ENCODE measurements at places on chromosomes 13 and 19.

GRCh38 chr13:99506634-99507033, 5.4 kb downstream of the TM9SF2 start:
- DNase-seq: no peak

DNA sequence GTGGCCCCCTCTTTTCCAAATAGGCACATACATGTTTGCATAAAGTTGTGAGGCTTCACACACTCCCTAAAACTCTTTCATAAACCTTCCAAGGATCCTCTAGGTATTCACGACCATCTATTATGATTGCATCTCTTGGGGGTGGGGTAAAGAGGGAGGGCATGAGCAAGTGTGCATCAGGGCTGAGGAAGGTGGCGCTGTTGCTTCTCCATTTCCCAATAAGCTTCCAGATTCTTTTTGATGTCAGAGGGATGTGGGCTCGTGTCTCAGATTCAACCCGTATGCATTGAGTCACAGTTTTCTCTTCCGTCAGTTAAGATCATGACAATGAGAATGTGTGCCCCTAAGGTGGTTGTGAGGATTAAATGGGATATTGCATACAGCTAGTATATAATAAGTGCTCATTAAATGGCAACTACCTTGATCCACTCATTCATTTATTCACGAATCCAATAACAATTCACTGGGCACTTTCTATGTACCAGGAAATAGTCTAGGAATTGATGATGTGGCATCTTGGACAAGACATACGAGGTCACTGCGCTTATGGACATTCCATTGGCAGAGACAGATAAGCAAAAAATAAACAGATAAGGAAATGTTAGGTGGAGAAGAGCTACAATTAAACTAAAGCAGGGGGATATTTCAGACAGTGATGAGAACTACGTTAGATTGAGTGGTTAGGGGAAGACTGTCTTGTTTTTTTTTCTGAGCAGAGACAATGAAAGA, 10.3 kb downstream of the CYP2B6 start:
- DNase-seq: no peak

GRCh38 chr13:44573790-44574465, 2.2 kb downstream of the TSC22D1 start:
- DNase-seq: no peak

DNA sequence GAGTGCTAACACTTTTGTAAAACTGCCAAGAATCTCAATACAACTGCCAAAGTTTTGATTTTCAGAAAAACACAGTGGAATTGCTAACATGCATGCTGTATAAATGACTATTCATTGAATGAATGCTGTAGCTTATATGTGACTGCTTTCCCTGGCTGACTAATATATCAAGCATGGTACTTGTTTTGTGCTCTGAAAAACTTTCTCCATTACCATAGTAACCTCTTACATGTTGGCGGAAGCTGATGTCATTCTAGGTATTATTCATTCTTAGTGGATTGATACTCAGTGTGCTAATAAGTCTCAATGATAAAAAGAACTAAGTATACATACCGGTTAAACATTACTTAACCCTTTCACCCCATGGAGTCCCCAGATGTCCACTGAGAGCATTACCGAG, 166.1 kb upstream of the MYO16 start:
- DNase-seq: no peak

DNA sequence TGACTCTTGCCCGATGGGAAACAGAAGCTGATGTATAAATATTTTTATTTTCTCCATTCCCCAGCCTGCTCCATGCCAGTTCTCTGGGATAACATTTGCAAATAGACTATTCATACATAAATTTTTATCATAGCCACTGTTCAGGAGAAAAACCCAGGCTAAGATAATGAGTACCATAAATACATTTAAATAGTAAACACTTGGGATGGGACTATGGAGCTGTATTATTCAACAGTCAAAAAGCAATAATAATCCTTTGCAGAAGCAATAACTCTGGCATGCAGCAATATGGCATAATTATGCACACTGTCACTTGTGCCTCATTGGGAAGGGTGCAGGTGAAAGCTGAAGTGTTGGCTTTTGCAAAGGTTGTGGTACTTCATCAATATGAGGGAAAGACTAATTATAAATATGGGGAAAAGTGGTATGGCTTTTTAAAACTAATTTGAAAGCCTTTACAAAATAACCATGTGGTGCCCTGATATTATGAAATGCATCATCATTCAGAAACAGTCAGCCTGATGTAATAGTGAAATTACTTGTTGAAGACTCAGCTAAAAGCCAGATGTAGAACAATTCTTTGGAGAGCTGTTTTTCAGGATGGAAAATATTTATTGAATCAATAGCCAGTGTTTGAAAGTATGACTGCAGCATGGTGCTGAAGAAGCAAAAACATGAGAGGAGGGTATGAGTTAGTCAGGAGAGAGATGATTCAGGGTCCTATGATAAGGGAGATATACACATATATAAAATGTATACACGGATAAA, 2476.7 kb downstream of the PCDH9 start:
- DNase-seq: no peak

DNA sequence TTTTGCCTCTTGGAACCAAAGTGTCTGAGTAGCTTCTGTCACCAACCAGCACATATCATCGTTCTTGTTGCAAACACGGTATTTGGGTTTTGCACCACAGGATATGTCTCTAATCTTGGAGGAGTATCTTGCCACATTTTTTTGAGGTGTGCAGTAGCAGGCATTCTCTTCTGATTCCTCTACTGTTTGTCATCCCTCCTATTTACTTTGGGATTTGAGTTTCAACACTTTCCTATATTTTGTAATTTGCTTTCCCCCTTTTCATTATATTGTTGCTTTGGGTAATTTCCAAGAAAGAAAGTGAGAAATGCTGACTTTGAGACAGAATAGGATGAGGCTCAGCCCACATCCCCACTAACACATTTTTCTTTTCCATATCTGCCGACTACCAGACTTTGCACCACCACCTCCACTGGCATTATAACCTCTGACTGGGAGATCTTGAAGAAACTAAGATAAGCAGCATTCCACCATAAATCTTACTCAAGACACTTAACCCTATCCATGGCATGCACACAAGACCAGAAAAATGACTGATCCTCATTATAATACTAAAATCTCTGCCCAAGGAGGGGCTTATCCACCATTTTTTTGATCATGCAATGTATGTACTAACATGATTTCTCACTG, 12.0 kb upstream of the DZIP1 start:
- no peak for DNase-seq

Data from cortex of kidney (tissue), 1 donor.